Liver (tissue), 10 donors: ENCODE measurements at places on chromosomes 1 and 21.

DNA sequence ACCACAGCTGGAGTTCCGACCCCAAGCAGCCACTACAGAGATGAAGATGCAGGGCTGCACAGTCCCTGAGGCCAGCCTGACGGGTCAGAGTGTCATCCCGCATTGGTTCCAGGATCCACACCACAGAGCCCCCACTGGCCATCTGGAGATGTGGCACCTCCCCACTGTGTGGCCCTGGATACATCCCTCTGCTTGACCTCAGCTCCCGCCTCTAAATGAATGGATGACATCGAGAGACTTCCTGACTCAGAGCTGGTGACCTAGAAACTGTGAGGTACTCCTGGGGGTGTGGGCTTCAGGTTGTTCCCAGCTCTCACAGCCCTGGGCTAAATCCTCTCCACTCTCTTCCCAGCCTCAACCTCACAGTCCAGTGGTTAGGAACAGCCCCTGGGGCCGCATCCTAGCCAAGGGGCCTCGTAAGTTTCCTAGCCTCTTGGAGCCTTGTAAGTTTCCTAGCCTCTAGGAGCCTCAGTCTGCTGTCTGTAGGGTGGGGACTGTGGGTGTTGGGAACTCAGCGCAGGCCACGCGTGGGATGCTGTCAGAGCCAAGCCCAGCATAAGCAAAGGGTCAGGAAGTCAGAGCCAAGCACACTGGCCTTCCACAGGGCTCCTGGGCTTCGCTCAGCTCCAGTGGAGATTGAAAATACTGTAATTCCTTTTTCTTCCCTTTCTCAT, 87.5 kb upstream of the RUNX3 start:
- DNase-seq = no peak

DNA sequence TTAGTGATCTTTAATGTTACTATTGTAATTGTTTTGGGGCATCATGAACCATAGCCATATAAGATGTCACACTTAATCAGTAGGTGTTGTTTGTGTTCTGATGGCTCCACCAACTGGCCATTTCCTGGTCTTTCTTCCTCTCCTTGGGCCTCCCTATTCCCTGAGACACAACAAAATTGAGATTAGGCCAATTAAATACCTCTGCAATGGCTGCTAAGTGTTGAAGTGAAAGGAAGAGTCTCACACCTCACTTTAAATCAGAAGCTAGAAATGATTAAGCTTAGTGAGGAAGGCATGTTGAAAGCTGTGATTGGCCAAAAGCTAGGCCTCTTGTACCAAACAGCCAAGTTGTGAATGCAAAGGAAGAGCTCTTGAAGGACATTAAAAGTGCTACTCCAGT, 30.7 kb downstream of the PPP2R5A start:
- DNase-seq = no peak

- DNase-seq = no peak
These were observed 112.7 kb upstream of the BACE2 start for GRCh38 chr21:41055266-41055665.

DNA sequence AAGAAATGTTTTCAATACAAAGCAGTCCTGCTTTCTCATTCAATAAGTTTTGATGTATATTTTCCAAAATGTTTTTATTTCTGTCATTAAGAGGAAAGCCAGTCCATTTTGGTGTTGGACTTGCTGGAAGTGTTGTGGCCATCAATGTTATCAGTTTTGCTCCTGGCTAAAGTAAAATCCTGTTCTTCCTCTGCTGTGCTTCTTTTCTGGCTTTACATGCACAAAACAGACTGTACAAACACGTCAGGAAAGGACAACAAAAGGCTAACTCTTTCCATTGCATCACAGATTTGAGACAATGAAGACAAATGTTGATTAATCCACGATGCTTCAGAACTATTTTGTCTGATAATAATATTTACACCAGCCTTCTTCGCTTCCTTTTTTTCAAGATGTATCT, 735.4 kb downstream of the LTN1 start:
- DNase-seq = no peak

GRCh38 chr1:48596046-48596445, 124.0 kb upstream of the SPATA6 start:
- DNase-seq = no peak
